ENCODE measurements at places on chromosomes 1 and 21.

DNA sequence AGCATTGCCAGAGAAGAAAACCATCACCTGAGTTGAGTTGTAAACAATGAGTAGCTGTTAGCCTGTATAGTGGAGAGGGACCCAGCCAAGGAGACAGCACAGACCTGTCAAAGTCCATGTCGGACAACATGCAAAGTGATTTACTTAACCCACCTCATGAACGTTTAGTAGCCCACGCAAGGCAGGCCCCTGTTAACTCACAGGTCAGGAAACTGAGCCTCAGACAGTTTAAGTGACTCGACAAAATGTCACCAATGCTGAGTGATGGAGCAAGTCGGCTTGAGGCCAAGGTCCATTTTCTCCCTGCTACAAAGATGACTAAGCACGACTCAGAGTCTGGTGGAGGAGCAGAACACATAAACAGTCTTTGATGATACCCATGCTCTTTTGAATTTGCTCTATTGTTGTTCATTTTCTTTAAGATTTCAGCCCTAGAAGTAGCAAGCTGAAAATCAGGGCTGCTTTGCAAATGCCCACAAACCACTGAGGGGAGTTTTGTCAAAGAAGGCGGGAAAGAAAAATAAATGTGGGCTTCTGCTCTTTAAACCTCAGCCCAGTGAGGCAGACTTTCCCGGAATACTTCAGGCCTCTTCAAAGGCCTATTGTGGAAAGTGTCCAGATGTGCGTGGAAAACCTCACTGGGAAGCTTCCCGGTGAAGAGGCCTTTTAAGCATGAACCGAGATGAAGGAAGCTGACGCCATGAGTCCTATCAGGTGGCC is 83.8 kb upstream of the HOOK1 start:
- DNase-seq = peak; percentile 73

DNA sequence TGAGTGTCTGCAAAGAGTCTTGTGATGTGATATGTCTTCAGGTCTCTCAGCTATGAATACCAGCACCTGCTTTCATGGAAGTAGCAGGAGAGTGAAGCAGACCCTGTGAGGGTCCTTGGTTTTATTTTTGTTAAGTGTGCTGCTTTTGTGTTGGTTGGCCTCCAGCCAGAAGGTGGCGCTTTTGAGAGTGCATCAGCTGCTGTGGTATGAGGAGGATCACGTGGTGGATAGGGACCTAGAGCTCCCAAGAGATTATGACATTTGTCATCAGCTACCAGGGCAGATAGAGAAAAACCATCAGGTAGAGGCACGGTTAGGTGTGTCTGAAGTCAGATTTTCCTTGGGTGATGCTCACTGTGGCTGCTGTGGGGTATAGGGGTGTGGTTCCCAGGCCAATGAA is 1232.1 kb downstream of the MRPL39 start:
- no peak for DNase-seq

GRCh38 chr1:26983863-26984262 is 9.6 kb upstream of the TRNP1 start:
- DNase-seq = no peak

- no peak for DNase-seq
Measured at GRCh38 chr1:200626853-200627534, 6.4 kb upstream of the KIF14 start.

GRCh38 chr1:64923294-64923718 is 43.0 kb downstream of the JAK1 start:
- DNase-seq = no peak

DNA sequence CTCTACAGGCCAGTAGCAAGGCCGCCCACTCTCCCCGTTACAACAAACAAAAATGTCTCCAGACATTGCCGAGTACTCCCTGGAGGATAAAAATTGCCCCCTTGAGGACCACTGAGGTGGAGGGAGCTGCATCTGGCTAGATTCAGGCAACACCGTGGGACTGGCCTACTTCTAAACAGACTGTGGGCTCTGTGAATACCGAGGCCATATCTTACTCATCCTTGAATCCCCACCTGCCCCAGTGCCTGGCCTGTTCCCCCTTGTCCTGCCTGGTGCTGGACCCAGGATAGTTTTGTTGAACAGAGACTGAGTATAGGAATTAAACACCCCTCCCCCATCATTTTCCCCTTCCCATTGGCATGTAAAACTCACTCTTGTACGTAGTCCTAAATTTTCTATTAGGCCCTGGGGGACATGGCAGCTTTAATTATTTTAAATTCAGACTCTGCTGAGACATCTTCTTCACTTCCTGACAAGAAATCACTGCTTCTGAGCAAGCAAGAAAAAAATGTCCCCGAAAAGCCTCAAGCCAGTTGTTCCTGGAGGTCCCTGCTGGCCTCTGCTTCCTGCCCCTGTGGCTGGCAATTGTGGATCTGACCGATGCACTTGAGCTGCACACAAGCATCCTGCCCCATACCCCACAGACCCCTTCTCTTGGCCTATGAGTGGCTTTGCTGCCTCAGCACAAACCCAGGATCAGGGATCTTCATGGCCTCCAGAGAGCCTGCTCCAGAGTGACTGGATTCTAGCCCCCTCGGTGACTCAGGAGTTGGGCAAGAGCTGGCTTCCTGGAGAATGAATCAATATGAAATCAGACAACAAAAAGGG is 111.0 kb downstream of the ACTL8 start:
- DNase-seq = no peak

GRCh38 chr1:119219711-119220110 is 79.3 kb upstream of the WARS2 start:
- DNase-seq = no peak

GRCh38 chr1:37860346-37860666 is 914 bp upstream of the MTF1 start:
- no peak for DNase-seq

- no peak for DNase-seq
Measured at GRCh38 chr1:20710469-20711284, 7.1 kb downstream of the KIF17 start.

- no peak for DNase-seq
Measured at GRCh38 chr1:71804140-71804539, 478.2 kb downstream of the NEGR1 start.

GRCh38 chr1:51574796-51575195 is 42.1 kb upstream of the OSBPL9 start:
- no peak for DNase-seq

DNA sequence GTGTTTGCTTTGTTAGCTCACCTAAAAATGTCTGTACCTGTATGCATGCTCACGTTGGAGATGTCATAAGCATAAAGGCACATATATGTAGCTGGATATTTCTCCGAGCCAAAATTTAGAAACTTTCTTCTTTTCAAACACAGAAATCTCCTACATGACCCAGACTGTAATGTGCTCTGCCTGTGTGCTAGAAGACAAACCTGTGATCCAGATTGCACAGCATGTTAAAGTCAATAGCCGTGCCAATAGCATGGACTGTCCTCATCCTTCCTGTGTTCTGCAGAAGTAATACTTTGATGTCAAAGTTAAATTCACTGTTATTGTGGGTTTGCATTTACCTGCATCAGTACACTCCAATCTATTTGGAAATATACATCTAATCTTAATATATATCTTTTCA is 346.2 kb upstream of the ZRANB2 start:
- DNase-seq = no peak

DNA sequence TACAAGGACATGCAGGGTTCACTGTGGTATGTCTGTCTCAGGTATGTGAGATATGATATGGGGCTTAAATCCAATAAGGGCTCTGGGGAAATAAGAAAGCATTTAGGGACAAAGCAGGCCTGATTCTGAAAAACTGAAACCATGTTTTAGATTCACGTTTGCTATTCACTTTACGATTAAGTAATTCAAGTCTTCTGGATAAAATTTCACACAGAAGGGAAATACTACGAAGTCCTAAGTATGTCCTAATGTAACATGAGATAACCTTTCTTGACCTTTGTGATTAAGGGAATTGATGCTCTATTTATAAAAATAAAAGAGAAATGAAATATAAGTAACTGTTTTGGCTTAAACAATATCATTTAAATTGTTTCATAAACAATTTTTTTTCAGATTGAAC is 55.4 kb downstream of the HNRNPR start:
- DNase-seq = no peak

DNA sequence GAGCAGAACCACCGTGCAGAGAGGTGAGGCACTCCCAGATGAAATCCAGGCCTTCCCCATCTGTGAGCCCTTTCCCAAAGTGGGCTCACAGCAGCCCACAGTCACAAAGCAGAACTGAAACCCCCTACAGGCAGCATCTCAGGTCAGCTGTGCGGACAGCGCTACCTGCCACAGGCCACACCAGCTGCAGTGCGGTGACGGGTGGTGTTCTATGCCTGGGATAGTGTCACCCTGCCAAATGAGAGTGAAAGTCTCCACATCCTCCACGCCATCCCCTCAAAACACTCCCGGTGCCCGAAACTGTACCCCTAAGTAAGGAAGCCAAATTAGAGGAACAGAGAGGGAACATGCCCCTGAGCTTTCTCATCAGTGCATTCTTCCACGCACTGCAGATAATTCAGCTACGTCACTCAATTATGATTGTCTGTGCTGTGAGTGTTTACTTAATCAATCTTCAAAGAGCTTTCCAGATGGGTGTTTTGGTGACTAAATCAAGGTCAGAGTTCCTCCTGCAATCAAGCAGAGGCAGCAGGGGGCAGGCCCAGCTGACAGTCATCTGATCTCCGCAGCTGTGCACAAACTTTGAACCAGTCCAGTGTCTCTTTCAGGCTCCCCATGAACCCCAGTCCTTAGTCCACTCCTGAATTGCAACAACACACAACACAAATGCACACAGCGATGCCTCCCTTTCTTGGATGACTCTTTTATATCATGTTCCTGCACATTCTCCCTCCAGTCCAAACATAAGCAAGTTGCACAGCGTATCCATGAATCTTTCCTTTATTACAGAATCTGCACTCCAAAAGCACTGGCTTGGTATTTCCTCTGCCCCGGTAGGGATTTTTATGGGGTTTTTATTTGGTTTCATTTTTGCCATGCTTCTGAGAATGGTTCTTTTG is 150.0 kb downstream of the TOMM20 start:
- DNase-seq = peak; percentile 69

DNA sequence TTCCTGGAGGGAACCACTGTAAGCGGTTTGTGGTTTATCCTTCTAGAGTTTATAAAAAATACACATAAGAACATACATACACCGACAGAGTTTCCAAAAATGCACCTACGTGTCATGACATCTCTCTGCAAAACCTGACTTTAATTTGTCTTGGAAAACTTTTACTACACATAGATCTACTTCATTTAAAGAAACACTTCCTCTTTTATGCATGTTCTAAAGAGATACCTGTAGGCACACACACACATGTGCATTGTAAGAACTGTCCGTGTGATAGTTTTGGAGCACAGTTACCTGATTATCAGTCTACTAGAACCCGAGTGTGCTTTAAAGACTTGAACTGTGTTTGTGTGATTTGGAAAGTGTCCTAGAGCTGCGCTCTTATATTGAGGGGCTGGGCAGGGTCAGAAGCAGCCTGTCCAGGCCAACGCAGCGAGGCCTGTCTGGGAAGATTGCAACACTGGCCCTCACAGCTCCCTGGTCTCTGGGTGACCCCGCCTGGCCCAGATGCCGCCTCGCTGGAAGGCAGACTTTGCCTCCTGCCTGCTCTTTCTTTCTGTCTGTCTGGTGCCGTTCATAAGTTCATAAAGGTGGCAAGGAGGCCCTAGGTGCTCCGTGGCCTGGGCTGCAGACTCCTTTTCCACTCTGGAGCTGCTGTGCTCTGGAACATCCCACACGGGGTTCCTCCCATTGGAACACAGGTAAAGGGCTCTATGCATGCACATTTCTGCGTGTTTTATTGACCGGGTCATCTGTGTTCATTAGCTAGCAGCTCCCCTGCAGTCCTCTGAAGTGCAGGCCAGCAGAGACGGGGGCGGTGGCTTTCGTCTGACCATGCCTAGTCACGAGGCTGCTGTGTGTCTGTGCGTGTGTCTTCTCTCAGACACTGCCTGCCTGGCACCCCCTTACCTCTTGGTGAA is 46.3 kb downstream of the AGPAT3 start:
- no peak for DNase-seq

GRCh38 chr1:103779932-103780331 is 30.2 kb downstream of the AMY1C start:
- no peak for DNase-seq

GRCh38 chr1:107953556-107953955 is 11.4 kb downstream of the VAV3 start:
- no peak for DNase-seq

- DNase-seq = no peak
Measured at GRCh38 chr1:87240661-87241285, 87.9 kb upstream of the LMO4 start.

DNA sequence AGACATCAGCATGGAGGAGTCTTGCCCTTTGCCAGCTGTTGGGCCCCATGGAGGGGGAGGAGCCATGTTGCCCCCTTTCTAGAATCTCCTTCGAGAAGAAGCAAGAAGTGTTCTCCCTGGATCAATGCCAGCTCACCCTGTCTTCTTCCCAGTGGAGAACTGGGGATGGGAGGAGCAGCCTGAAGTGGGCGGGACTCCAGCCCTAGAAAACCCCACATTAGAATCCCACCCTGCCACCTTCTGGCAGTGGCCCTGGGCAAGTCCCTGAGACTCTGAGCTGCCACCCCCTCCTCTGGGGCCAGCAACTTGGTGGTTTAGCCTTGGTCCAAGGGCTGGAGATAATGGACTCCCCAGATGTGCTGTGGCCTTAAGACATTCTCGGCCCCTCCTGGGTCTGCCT is 51.7 kb downstream of the PAX7 start:
- DNase-seq = no peak

GRCh38 chr1:39131940-39132339 is 72.6 kb upstream of the MACF1 start:
- no peak for DNase-seq

DNA sequence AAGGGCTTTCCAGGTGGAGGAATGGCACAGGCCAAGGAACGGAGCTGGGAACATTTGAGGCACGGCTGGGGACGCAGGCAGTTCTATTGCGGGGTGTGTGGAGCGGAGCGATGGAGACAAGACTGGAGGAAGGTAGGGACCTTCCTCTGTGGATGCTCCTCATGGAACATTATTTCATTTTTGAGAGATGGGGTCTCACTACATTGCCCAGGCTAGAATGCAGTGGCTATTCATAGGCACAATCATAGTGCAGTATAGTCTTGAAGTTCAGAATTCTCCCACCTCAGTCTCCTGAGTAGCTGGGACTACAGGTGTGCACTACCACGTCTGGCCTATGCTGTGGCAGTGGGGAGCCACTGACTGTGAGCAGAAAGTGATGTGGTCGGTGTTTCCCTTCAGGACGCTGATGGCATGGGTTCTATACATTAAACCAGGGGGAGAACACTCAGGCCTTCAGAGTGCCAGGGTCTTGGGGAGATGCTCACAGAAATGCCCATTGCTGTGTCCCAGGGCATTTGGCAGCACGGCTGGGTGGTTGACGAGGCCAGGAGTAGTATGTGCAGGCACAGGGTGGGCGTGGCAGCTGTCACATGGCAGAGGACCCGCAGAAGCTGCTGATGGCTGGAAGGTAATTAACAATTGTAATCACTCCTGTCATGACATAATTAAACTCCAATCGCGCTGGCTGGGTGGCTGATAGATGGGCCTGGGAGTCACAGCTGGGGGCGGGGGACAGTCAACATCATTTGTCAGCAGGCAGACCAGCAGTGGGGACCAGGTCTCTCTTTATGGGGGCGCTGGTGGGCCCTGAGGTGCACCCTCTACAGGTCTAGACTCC is 40.8 kb upstream of the ACOT11 start:
- DNase-seq = no peak

All from Caki2 (cell line).